ENCODE measurements at places on chromosomes 4 and X.

DNA sequence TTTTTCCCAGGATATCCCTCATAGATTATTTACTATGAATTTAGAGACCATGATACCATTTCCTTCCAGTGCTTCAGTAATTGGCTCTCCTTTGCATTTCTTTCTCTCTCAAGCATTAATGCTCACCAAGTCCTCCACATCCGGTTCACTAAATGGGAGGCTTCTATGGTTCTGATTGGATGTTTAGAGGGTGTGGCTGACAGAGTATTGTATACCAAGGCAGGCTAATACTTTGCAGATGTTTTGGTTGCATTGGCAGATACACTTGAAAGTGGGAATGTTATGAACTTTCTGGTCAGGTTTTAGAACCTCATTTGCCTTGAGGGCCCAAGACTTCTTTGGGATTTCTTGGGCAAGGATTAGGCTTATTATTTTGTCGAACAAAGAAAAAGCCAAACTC, 24.2 kb downstream of the CBLL2 start:
- DNase-seq, result no peak

DNA sequence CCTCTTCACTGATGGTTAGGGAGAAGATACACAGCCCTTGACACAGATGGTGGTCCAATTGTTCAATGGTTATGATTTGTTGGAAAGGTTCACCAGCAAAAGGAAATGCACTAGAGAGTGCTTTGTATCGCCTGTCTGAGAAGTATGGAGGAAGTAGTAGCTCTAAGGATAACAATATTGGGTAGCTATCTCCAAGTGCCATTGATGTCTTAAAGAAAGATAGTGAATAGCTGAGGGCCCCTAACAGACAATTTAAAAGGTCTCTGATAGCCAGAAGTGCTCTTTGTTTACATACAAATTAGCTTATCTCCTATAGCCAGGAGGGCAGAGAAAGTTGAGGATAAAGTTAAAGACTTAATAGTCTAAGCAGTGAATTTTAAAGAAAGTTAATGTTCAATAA, 33.9 kb upstream of the BLTP1 start:
- no peak for DNase-seq

- DNase-seq, result no peak
These were observed 964.9 kb upstream of the GRIA3 start for GRCh38 chrX:122219226-122219625.

- DNase-seq, result no peak
These were observed 57.1 kb upstream of the EFHC2 start for GRCh38 chrX:44400588-44400987.

- DNase-seq, result no peak
These were observed 117.2 kb downstream of the TMEM144 start for GRCh38 chr4:158327525-158327924.

- no peak for DNase-seq
These were observed 205.9 kb downstream of the STIM2 start for GRCh38 chr4:27066591-27066990.

GRCh38 chr4:14631806-14632440, 370.4 kb upstream of the CPEB2 start:
- DNase-seq, result no peak

DNA sequence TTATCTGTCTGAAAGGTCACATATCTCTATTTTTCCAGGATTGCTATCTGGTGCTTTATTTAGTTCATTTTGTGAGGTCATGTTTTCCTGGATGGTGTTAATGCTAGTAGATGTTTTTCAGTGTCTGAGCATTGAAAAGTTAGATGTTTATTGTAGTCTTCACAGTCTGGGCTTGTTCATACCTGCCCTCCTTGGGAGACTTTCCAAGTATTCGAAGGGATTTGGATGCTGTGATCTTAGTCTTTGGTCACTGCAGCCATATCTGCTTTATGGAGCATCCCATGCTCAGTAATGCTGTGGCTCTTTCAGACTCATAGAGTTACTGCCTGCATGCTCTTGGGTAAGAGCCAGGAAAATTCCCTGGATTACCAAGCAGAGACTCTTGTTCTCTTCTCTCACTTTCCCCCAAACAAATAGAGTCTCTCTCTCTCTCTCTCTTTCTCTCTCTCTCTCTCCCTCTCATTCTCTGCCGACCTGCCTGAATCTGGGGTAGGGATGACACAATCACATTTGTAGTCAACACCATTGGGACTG, 130.0 kb downstream of the AR start:
- DNase-seq, result no peak

GRCh38 chrX:151982222-151982621, 7.7 kb upstream of the GABRE start:
- peak; percentile 8 for DNase-seq

DNA sequence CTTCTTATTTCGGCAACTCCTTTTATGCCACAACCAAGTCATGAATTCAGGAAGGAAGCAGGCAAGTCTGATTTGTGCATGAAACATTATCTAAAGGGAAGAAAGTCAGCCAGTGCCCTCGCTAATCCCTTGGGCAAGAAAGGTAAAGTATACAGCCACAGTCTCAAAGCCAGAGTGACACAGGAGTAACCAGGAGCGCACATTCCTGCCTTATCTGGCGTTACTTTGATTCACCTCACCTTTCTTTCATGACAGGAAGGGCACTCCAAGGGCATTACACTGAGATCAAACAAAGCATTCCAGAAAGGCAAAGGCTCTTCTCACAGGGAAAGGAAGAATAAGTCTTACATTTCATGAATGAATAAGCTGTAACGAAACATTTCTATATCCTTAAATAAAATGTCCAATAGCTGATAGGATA, 38.8 kb downstream of the FAT1 start:
- no peak for DNase-seq

GRCh38 chr4:28686618-28687017, 1826.0 kb downstream of the STIM2 start:
- DNase-seq, result peak; percentile 11

DNA sequence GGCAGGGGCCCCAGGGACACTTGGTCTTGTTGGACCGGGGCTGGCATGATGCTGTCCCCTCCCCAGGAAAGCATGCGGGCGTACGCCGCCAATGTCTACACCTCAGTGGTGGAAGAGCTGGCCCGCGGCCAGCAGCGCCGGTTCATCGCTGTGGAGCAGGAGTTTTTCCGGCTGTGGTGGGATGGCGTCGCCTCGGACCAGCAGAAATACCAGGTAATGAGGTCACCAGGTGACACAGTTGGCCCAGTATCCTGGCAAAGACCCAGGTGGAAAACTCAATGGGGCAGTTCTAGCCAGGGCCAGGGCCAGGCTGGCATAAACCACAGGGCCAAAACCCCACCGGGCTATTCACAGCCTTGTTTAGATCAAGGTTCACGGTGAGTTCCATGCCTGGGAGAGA, 1.5 kb downstream of the MAN2B2 start:
- no peak for DNase-seq

- peak; percentile 84 for DNase-seq
These were observed 302.9 kb upstream of the GATB start for GRCh38 chr4:152063621-152064240.

DNA sequence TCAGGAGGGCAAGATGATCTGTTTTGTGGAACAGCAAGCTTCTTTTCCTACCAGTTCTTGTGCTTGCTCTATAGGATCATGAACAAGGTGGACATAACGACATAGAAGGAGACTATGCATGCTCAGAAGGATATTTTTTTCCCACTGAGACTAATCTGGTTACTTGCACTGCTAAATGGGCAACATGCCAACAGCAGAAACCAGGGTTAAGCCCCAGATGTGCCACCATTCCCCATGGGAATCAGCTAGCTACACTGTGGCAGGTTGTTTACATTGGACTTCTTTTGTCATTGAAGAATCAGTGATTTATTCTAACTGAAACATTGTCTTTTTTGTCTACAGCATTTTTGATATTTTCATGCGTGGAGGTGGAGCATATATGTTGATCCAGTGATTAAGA, 165.6 kb downstream of the C4orf33 start:
- DNase-seq, result peak; percentile 9

- no peak for DNase-seq
These were observed 440.2 kb downstream of the INPP4B start for GRCh38 chr4:142405695-142406498.

GRCh38 chr4:103018391-103019307, 856 bp downstream of the SLC9B1 start:
- DNase-seq, result peak; percentile 82
